DMS79 treated with DMSO at 0.1 percent for 48 hours (cell line): ENCODE measurements at places on chromosomes 5 and 9.

DNA sequence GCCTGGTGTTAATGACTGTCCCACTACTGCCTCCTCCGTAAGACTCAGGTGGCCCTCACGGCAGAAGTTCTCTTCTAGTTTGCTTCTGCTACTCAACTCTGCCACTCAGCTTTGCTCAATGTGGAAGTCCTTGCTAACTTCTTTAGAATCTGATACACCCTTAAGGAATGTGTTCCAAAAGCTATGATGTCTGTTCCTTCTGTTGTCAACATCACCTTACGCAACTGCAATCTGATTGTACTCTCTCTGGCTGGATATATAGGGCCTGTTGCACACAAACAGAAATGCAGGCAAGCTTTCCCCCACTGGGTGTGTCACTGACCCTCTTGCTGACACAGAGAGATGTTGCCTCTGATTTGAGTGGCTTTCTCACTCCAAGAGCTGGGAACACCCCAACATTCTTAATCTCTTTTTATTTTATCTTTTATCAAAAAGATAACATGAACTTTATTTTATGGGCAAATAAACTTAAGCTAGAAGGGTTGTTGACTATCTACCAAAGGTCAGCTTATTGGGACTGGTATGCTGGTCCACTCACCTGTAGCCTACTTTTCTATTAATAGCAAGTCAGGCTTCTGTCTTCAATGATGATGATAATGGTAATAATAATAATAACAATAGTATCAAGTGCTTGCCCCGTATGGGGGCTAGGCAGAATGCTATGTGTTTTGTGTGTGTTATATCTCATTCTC lies 25.2 kb downstream of the TMEM252 start:
- no peak for DNase-seq

DNA sequence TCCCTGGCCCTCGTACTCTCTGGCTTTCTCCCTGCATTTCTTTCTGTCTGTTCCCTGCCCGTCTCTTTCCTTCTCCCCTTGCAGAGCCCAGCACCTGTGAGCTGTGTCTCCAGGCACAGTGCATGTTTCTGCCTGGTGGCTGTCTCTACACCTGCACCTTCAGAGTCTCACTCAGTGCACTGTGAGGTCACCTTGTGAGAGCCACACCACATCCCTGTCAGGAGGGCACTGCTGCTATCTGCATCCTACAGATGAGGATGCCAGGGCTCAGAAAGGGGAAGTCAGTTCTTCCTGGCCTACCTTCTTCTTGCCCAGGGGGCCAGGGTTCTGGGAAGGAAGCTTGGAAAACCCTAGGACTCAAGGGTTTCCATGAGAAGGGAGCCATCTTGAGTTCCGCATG lies 69.7 kb upstream of the NEURL1B start:
- DNase-seq: no peak

- DNase-seq: no peak
These were observed 62.0 kb downstream of the ANKH start for GRCh38 chr5:14809369-14810155.

DNA sequence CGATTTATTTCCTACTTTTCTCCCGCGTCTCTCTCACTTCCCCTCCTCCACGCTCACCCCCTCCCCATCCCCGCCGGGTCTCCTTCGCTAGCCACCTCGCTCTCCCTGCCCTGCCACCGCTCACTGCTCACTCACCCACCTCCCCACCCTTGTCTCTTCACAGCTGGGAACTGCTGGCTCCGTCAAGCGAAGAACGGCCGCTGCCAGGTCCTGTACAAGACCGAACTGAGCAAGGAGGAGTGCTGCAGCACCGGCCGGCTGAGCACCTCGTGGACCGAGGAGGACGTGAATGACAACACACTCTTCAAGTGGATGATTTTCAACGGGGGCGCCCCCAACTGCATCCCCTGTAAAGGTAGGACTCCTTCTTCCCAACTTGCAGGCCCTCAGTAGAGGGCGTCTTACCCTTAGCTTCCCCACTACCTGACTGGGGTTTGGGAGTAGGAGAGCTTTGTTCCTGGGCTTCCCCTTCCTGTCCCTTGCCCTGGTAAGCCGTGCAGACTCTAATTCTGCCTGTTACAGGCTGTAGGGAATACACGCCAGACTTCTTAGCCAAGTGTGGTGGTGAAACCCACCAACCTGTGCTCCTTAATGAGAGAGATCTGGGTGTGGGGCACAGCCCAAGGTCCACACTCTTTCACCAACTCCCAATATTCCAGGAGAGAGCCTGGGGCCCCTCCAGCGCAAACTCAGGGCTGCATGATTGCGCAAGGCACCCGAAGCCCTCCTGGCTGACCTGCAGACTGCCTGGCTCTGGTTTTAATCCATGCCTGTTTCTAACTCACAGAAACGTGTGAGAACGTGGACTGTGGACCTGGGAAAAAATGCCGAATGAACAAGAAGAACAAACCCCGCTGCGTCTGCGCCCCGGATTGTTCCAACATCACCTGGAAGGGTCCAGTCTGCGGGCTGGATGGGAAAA lies 2.5 kb downstream of the FST start:
- DNase-seq: peak; percentile 2

DNA sequence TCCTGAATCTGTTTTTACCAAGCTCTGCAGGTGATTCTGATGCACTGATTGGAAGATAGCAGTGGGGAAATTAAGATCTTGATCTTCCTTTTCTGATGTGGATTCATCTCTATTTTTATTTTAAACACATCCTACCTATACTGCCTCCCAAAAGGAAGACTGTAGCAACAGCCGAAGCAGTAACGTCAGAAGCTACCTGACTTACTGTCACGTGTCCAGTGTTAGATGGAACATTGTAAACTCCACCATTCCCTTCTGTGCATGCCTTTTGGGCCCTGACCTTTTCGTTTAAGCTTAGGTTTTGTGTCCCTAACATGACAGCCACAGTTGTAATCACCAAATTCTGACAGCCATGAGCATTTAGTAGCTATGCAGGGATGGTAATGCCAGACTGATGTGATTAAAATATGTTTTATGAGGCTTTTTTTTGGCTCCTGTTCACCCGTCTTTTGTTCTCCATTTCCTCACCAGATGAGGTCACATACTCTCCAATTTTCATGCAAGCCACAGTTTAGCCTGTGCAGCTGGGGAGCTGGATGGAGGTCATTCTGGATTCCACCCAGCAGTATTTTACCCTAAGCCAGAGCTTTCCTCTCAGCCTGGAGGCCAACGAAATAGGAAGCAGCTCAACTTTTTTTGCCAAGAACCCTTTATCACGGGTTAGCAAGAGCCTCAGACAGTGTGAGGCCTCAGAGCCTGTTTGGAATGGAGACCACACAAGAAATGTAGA lies 15.6 kb upstream of the FOXD1 start:
- DNase-seq: no peak

DNA sequence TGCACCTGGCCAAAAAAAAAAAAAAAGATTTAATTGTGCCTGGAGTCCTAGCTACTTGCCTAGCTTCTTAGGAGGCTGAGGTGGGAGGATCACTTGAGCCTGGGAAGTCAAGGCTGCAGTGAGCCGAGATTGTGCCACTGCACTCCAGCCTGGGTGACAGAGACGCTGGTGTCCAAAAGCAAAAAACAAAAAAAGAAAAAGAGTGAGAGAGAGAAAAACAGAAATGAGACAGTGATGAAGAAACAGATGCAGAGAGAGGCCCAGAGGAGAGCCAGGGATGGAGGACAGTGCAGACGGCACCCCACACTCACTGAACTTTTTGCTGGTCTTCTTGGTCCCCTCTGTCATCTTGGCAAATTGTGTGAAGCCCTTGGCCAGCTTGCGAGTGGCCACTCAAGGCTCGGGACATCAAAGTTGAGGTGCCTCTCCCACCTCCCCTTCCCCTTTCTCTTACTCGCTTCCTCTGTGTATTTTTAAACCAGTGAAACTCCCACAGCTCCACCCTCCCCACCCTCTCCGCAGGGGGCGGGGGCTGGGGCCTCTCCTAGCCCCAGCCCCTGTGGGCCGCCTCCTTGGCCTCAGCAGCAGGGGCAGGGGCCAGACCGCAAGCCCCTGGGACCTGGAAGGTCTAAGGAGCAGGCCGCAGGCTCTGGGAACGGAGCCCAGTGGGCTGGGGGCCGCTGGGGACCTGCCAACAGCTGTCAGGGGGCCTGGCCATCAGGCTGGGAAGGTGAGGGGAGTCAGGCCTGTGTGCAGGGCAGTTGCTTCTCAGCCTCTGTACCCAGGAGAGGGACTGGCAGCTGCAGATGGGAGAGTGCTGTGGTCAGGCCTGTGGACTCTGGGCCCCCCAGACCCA lies at the start of gene SH2D3C:
TSS of gene SH2D3C (minus strand) at position 387 of the 856 bp plus-strand sequence. CDS start at position 348, 39 bp downstream.
- no peak for DNase-seq

DNA sequence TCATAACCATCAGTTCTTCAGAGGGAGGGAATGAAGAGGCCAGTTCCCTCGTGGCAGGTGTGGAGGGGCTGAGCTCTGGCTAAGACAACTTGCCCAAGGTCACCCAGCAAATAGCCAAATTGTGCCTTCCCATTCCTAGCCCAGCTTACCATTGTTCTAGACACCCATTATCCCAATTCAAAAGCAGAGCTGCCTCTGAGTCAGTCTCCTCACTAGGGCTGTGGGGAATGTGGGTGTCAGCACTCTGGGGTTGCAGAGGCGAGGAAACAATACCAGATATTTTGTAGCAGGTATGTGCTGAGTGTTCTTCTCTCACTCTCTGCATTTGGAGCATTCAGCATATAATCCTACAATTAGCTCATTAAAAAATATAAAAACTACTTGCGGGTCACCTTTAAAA lies 270.8 kb downstream of the PSAT1 start:
- DNase-seq: no peak

- DNase-seq: no peak
These were observed 148.3 kb upstream of the PIK3R1 start for GRCh38 chr5:68067291-68067690.

DNA sequence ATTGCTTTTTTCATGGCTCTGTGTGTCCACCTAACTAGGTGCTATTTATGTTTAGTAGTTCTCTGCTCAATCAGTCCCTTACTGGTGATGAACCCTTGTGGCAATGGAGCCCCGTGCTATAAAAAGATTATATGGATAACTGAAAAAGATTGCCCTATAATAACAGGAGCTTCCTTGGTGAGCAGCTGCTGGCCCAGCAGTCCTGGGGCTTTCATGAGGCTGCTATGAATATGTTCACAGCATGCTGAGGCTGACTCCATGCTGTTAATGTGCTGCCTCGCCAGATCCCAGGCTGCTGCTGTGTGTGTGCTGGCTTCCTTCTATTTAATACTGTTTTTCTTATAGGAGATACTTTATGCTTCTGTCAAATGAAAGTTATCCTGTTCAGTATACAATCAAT lies 357.5 kb downstream of the TAF11L14 start:
- no peak for DNase-seq

GRCh38 chr5:161009194-161009593 lies 157.2 kb upstream of the ATP10B start:
- DNase-seq: no peak

DNA sequence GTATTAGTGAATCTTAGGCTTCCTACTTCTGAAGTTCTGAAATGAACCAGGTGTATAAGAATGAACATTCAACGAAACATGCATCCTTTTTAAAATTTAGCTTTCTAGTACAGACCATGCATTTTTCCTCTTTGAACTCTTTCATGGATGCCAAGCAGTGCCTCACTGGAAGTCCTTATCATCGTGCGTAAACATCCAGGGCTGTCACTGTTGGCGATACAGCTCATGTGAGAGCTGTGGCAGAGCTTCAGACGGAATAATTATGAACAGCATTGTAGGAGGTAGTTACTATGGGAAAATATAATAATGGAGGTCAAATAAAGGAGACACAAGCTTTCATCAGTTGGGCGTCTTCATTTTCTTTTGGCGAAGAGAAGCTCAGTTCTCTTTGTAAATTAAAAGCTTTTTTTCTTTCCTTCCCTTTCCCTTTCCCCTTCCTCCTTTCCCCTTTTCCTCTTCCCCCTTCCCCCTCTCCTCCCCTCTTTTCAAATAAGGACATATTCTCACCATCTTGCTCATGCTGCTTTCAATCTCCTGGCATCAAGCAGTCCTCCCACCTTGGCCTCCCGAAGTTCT lies 167.3 kb downstream of the KDM4C start:
- DNase-seq: no peak

DNA sequence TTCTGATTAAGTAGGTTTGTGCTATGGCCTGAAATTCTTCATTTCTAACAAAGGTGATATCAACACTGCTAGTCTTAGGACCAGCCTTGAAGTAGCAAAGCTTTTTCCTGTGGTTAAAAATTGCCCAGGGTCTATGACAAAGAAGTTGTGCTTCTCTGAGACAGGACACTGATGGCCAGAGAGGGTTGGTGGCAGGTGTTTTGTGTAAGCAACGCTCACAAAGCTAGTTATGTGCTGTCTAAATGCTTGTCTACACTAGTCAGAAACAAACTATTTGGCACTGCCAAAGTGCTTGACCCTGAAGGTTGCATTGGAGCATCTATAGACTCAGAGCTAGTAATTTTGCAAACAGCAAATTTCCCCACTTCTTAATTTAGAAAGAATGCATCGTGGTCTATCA lies 44.1 kb upstream of the SELENOP start:
- no peak for DNase-seq

DNA sequence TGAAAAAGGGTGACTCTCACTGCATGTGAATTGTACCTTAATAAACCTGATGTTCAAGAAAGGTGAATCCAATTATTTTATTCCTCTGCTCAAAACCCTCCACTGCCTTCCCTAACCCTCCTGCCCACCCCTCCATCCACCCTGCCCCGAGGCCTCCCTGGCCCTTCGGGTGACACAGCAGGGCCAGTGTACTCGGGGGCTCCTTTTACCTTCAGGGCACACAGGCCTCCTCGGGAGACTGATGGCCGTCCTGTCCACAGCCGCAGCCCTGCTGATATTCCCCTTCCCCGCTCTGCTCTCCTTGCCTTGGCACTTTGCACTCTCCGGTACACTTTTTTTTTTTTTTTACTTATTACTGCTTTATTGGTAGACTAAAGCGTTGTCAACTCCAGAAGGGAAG lies 234.0 kb downstream of the CACNA1B start:
- no peak for DNase-seq

GRCh38 chr5:68771732-68772131 lies 322.1 kb upstream of the SLC30A5 start:
- DNase-seq: no peak

GRCh38 chr5:334903-335739 lies 13.6 kb downstream of the AHRR start:
- no peak for DNase-seq

DNA sequence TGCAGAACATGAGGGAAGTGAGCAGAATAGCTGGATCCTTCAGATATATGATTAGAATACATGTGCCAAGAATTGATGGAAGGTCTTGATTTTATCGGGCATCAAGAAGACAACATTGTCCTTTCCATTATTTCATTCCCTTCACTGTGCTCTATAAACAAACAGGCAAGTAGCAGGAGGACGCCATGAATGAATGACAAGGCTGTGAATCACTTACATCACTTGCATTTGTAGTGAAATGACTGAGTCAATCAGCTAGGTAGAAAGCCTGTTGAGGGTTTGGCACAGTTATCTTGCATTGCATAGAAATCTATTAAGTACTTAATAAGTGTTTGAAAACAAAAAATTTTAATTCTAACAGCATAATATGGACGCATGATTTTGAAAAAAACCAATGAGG lies 548.8 kb upstream of the IZUMO3 start:
- DNase-seq: no peak
